NB4 (cell line): ENCODE measurements at places on chromosomes 2 and 18.
A peak's percentile ranks its signal among the peaks of the same experiment; 100 is the strongest.

DNA sequence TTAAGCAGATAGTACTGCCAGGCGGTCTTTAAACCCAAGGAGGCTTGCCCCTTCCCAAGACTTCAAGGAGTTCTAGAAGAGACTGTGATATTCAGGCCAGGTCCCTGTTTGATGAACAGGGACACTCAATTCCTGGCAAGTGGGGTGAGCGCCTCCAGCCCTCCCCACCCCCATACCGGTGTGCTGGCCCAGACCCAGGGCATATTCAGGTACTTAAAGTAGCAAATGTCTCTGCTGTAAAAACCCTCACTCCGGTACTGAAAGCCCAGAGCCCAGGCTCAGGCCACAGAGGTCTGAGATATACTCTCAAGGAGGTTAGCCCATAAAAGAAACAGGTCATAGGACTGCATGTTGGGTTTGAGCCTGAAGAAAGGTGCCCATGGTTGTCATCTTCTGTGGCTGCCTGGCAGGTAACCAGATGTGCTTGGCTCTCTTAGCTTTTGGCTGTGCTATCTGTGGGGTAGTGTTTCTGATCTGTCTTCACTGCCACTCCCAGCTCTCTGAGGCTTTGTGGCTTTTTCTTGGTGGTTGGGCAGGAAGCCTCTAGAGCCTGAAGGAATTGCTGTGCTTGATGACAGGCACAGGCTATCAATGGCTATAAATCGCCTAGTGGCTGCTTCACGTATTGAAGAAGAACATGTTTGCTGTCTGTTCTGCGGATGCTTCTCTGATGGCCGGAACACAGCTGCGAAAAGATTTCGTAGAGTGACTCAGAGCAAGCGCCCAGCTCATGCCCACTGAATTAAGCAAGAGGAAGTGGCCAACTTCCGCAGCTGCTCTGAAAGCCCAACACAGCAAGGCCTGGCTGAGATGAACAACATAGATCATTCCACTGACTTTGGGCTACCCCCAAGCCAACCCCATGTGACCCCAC is 63.3 kb upstream of the ALPP start:
- peak; percentile 99 for DNase-seq

DNA sequence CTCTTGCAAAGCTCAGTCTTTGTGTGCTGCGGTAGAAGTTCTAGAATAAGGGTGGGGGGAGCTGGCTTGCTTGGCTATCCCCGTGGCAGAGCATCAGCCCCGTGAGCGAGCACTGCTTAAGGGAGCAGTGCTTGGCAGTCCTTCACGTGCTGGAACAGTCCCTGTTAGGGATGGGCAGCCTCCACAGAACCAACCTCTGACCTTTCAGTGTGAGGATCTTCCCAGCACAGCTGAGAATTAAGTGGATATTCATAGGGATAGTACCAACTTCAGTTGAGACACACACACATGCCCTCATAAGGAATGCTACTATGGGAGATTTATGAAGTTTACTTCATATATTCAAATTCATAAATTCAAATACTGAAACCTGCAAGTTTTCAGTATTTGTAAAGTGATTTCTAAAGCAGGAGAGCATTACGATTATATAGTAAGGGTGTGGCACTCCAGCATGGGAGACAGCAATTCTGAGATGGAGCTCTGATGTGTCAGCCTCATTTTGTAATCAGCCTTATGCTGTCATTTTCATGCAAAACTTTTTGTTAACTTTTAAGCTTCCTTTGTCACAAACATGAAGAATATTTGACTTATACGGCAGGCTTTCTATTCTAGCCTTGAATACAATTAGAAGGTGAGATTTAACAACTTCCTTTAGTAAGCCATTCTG is 39.5 kb downstream of the ATP9B start:
- no peak for DNase-seq

DNA sequence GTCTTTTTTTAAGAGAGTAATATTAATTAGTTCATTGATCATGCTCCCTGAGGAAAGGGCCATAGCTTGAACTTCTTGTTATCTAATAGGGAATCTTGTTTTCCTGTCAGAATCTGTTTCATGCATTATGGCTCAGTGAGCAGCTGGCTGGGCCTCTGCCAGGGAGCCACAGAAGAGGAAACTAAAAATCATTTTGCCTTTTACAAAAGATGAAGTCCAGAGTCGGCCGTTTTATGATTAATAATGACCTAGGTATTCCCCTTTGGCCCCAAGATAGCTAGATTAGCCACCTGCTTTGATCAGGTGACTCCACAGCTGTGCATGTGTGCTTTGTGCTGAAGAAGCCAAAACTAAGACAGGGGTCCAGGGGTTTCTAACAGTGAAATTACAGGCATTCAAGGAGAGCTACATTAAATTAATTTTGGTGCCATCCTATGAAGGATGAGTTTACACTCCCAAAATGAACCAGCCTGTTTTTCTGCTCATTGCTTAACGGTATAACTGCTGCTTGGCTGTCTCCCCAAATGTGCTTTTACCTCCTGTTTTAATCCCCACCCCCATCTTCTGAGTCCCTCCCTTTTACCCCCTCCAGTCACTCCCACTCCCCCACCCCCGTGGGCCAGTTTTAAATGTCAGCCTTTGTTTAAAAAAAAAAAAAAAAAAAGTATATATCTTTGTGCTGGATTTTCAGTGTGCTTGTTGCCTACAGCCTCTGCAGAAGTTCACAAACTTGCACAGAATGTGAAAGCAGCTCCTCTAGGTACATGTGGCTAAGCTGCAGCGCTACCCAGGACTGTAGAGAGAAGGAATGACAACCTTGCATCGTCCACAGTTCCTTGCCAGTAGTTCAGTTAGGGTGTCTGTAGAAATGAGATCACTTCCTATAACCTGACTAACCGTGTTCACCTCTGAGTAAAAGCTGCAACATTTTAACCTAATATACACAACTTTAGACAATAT is 93.1 kb downstream of the CABLES1 start:
- peak; percentile 54 for DNase-seq

DNA sequence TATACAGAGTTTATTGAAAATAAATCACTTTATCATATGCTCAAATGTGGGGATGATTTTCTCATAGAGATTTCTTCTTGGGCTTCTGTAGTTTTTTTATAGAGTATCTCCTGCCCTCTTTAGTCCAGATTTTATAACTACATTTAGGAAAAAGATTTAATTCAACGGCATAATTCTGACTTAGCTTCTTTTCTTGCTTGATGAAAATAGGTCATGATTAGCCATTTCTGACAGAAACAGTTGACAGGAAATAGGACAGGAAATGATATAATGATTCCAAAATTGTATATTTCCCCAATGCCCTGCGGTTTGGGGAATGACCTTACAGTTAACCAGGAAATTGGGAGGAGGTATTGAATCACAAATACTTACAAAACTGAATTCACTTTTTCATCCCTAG is 1531.9 kb upstream of the ACVR2A start:
- peak; percentile 10 for DNase-seq

DNA sequence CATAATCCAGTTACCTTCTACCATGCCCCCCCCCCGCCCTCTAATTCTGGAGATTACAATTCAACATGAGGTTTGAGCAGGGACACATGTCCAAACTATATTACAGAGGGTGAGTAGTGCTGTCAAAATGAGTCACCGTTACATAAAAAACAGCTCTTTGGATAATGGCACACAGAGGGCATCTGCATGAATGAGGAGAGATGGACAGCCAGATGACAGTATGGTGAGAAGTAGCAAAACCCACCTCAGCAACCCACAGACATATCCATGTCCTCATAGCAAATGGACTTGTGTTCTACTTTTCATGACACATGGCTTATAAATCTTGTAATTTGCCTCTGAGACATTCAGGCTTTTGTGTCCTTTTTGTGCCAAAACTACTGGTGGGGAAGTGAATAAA is 132.0 kb downstream of the EML6 start:
- DNase-seq, result no peak

GRCh38 chr2:18402-19271 is 27.7 kb downstream of the FAM110C start:
- DNase-seq, result no peak

- DNase-seq, result no peak
These were observed 24.7 kb upstream of the COLEC12 start for GRCh38 chr18:525036-525797.

GRCh38 chr18:36608107-36608506 is 220.7 kb downstream of the TPGS2 start:
- no peak for DNase-seq

DNA sequence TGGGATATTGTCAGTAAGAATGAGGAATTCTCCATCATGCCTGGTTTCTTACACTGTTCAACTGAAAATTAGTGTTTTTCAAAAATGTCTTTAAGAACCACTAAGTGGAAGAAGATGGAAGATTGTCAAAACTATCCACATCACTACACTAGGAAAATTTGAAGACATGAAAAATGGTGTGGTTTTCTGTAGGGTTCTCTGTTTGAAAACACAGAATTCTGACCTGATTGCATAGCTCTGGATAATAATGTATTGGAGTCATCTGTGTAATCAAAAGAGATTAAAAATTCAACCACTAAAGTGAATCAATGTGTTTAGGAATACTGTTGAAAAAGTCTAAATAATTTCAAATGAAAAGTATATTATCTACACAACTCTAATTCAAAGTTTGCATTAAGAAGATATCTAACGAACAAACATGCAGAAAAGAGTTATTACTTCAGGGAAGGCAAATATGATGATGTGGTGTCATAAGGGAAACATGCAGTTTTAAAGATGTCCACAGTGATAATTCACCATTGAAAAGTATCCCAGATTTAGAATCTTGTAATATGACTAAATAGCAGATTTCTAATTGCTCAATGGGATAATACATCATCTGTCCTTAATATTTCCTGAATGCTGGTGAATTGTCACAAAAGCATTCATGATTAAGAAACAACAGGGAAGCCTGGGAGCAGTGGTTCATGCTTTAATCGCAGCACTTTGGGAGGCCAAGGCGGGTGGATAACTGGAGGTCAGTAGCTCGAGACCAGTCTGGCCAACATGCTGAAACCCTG is 116.9 kb downstream of the ERBB4 start:
- DNase-seq, result no peak

- DNase-seq, result no peak
These were observed 231.6 kb downstream of the ATAD2B start for GRCh38 chr2:23695214-23695889.

DNA sequence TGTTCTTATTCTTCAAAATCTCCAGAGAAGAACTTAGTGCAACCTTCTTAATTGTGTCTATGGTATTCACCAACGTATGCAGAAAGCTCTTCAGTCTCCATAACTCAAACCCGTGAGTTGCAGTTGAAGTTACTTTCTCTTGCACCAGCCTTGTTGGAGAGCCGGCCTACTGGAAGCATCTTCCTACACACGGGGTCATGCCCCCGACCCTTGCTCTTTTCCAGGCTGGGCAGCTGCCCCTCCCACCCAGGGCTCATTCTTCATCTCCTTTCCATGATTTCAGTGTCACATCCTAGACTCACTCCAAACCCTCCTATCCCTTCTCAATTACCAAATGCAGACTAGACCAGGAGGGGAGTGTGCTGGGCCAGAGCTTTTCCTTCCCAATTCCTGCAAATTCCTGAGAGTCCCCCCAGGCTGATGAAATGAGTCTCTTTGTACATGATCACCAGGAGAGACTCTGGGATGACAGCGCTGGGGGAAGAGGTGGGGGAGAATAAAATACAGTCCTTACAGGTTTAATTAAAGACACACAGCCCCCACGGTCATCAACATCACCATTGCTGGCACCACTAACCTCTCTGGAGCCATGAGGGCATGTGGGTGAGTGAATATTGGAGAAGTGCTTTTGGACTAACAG is 75.3 kb downstream of the COLEC12 start:
- DNase-seq, result no peak

- DNase-seq, result no peak
These were observed 146.0 kb downstream of the RHBDD1 start for GRCh38 chr2:226981791-226982326.

DNA sequence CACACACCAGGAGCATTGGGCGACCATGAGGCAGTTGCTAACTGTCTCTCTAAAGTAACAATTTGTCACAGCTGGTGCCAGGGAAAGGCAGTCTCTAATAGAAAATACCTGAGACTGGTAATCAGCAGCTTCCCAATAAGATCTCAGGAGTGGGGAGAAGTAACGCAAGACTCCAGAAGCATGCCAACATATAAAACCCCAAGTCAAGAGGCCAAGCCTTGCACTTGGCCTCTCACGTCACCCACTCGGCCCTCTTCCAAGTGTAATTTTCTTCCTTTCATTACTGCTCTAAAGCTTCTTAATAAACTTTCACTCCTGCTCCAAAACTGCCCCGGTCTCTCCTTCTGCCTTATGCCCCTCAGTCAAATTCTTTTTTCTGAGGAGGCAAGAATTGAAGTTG is 455.6 kb upstream of the ACVR2A start:
- no peak for DNase-seq

DNA sequence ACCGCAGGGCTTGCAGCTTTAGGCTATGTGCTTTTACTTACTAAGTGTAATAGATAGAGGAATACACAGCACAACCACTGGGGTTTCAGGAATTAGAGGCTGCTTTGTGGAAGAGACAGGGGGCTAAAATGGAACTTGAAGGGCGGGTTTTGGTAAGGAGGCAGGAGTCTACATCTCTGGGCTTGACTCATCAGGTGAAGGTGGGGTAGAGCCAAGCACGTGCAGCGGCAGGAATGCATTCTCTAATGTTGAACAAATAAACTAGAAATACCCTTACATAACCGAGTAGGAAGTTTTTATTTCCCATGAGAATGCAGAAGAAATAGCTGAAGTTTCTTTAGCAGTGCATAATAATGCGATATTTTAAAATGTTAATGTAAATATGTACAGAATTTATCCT is 673.8 kb upstream of the SALL3 start:
- DNase-seq, result no peak

- DNase-seq, result no peak
These were observed 1640.1 kb upstream of the CELF4 start for GRCh38 chr18:39205565-39206195.

- DNase-seq, result no peak
These were observed 291.3 kb downstream of the BCL11A start for GRCh38 chr2:60262178-60262577.

DNA sequence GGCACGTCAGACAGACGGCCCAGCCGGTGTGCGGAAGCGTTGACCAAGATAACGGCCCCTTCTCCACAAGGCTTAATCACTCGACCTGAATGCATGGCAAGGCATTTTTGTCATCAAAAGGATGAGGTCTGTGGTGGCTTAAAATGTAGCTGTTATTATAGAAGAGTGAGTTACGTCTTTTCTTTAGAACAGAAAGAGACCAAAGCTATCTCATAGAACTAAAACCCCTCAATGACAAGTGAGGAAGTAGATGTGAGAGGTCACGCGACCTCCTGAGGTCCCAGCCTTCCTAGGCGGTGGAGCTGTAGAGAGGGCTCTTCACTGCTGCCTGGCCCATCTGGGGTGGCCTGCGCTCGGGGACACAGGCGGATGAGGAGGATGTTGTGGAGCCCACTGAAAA is 75.7 kb downstream of the LDLRAD4 start:
- DNase-seq, result no peak

- peak; percentile 38 for DNase-seq
These were observed 257.0 kb upstream of the GYPC start for GRCh38 chr2:126399001-126399400.

DNA sequence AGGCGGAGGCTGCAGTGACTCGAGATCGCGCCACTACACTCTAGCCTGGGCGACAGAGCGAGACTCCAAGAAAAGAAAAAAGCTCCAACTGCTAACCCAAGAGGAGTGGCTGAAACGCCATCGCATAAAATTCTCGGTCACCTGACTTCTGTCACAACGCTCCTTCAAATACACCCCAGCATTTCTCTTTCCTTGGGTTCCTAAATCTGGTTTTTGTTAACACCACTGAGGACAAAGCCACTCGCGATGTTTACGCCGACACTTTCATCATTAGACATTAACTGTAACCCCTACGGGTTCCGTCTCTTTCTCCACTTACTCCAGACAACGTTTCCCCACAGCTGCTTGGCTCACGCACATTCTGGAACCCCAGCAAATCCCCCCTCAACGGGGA is 679 bp downstream of the CLK1 start:
- no peak for DNase-seq

GRCh38 chr2:215825707-215826106 is 187.6 kb downstream of the MREG start:
- no peak for DNase-seq
